ENCODE measurements at places on chromosomes 7 and 10.

GRCh38 chr7:114922026-114922651, at the start of gene MDFIC:
Gene MDFIC (plus strand): TSS chr7:114922094. CDS start chr7:114923034, 940 bp downstream.
- H3K4me1 ChIP-seq: peaks cover 63% of the 10 kb centered on the region
- peak; percentile 56 for DNase-seq
- H3K27ac ChIP-seq: peak within 1 kb of the TSS; percentile 97
- no peaks in the 10 kb centered on the region for H3K27me3 ChIP-seq
- peaks cover 18% of the 10 kb centered on the region for H3K36me3 ChIP-seq

- DNase-seq: peak; percentile 57
- no peak overlapping the region for H3K27ac ChIP-seq
- H3K4me3 ChIP-seq: peak overlapping the region; percentile 58
- H3K36me3 ChIP-seq: no peaks in the 10 kb centered on the region
- peaks cover 25% of the 10 kb centered on the region for H3K4me1 ChIP-seq
- peaks cover 30% of the 10 kb centered on the region for H3K27me3 ChIP-seq
Measured at GRCh38 chr7:150988230-150989226, 2.3 kb upstream of the NOS3 start.

DNA sequence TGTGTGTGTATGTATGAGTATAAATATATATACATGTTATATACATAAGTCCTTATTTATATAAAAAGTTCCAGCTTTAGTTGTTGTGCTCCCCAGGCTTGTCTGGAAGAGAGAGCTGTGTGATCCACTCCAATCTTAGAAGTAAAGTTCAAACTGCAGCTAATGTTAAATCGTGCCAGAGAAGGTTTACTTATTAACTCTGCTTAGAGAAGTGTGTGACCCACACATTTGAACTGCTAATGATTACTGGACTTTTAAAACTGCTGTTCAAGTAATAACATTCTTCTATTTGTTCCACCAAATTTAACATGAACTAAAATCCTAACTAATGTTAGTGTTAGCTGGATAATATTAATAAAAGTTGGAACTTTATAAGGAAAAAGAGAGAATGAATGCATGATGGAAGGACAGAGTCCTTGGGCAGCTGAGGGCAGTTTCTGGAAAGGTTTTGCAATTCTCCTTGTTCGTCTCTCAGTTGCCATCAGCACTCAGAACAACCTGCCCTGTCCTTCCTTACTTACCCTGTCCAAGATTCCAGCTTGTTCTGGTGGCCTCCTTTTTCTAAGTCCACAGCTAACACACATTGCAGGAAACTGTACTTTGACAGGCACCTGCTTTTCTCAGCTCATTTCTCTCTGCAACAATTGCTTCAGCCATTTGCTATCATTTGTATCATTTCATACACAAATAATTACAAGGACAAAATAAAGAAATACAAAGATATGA, 162.6 kb downstream of the FAM107B start:
- peaks cover 4% of the 10 kb centered on the region for H3K36me3 ChIP-seq
- H3K27ac ChIP-seq: no peak overlapping the region
- DNase-seq: no peak

DNA sequence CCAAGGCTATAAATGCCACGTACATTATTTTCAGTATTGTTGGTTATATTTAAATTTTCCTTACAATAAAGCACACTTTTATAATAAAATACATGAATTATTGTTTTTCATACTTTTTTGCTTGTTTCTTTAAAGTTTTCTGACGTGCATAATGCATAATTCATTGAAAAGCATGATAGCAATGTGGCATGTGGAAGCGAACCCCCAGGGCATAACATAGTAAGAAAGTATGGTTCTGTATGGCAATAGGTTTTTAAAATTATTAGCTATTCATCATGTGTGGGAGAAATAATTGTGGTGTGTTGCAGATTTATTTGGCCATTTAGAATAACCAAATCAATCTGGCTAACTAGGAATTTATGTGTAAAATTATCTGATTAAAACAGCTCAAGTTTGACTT, 7.4 kb upstream of the HBP1 start:
- no peak for DNase-seq
- peaks cover 19% of the 10 kb centered on the region for H3K27me3 ChIP-seq
- no peaks in the 10 kb centered on the region for H3K4me1 ChIP-seq
- H3K27ac ChIP-seq: no peak overlapping the region
- H3K36me3 ChIP-seq: no peaks in the 10 kb centered on the region

GRCh38 chr7:131547589-131547988, 8.8 kb downstream of the PODXL start:
- H3K36me3 ChIP-seq: no peaks in the 10 kb centered on the region
- peaks cover 16% of the 10 kb centered on the region for H3K4me1 ChIP-seq
- H3K27ac ChIP-seq: no peak overlapping the region
- no peak for DNase-seq
- peaks cover 15% of the 10 kb centered on the region for H3K27me3 ChIP-seq
- H3K4me3 ChIP-seq: no peak overlapping the region

- no peak for DNase-seq
- peaks cover 53% of the 10 kb centered on the region for H3K27me3 ChIP-seq
- H3K4me3 ChIP-seq: no peak overlapping the region
- H3K4me1 ChIP-seq: peaks cover 30% of the 10 kb centered on the region
- no peak overlapping the region for H3K27ac ChIP-seq
- H3K36me3 ChIP-seq: no peaks in the 10 kb centered on the region
Measured at GRCh38 chr10:89351412-89351779, 23.6 kb downstream of the IFIT3 start.

- peaks cover 10% of the 10 kb centered on the region for H3K36me3 ChIP-seq
- no peak overlapping the region for H3K4me3 ChIP-seq
- no peak for DNase-seq
- H3K4me1 ChIP-seq: peaks cover 53% of the 10 kb centered on the region
Measured at GRCh38 chr10:8312781-8313180, 258.3 kb downstream of the GATA3 start.

DNA sequence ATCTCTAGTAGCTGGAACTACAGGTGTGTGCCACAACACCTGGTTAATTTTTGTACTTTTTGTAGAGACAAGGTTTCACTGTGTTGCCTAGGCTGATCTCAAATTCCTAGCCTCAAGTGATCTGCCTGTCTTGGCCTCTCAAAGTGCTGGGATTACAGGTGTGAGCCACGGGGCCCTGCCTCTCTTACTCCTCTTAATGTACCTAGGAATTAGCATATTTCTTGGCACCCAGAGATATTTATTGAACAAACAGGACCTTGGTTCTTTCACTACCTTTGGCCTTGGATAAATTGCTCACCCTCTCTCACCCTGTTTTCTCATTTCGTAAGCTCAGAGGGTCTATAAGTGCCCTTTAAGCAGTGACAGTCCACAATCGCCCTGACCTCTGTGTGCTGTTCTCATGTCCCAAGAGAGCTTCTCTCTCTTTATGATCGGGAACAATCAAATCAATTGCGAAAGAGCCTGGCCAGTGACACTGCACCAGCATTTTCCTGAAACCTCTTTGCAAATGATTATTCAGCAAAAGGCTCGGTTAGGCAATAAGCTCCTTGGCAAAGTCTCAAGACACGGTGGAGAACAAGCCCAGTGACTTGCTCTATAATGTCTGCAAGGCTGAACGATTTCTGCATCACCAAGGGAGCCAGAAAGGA, 117.7 kb downstream of the APBB1IP start:
- H3K36me3 ChIP-seq: peaks cover 40% of the 10 kb centered on the region
- no peak overlapping the region for H3K27ac ChIP-seq
- DNase-seq: no peak
- H3K4me1 ChIP-seq: peaks cover 8% of the 10 kb centered on the region
- no peak overlapping the region for H3K4me3 ChIP-seq

DNA sequence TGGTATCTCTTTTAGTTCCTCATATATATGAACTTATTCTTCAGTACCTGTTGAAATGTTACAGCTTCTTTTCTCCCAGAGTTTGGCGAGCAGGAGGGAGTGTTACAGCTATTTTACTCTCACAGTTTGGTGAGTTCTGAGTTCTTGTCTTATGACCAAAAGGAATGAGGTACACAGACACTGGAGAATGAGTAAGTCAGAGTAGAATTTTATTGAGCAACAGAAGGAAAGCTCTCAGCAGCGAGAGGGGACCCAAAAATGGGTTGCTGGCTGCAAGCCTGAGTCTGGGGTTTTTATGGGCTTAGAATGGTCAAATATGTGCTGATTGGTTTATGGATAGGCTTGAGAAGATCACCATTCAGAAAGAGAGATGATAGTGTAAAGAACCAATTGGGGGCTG, 175.2 kb downstream of the CDK14 start:
- DNase-seq: no peak
- H3K36me3 ChIP-seq: no peaks in the 10 kb centered on the region
- H3K27ac ChIP-seq: no peak overlapping the region
- no peaks in the 10 kb centered on the region for H3K27me3 ChIP-seq
- H3K4me3 ChIP-seq: no peak overlapping the region
